CD4-positive, alpha-beta T cell treated with Interleukin-15 for 1 hour (primary cell): ENCODE measurements at places on chromosomes 13 and 19.

DNA sequence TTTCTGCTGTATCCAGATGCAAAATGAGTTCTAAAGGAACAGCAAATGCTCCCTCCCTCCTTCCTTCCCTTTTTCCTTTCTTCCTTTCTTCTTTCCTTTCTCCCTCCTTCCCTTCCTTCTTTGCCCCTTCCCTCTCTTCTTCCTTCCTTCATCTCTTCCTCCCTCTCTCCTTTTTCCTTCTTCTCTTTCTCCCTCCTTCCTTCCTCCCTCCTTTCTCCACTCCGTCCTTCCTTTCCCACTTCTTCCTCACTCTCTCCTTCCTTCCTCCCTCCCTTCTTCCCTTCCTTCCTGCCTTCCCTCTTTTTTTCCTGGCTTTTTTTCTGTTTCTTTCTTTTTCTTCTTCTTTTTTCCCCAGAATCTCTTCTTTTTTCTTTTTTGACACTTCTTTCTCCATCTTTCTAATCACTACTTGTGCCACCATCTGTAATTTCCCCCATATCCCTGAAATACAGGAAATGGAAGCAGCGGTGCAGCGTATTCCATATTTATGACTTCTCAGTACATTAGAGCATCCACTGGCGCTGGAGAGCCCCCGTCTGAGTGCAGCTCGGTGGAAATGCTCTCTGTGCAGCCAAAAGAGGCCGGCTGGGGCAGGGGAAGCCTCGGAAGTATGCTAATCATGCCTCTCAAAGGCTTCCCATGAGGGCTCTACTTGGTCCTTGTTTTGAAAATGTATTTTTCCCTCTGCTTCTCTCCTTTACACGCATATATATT is 275.6 kb downstream of the TSHZ3 start:
- DNase-seq: no peak

DNA sequence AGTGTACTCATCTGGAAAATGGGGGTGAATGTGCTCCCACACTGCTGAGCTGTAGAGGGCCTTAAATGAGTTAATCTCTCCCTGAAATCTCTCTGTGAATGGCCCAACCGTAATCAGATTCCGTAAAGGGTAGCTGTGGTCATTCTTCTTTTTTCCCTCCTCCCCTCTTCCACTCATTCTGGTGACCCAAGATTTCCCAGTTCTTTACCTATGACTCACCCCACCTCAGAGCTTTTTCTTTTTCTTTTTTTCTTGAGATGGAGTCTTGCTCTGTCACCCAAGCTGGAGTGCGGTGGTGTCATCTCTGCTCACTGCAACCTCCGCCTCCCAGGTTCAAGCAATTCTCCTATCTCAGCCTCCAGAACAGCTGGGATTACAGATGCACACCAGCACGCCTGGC is 33.3 kb upstream of the MUC16 start:
- DNase-seq: no peak

DNA sequence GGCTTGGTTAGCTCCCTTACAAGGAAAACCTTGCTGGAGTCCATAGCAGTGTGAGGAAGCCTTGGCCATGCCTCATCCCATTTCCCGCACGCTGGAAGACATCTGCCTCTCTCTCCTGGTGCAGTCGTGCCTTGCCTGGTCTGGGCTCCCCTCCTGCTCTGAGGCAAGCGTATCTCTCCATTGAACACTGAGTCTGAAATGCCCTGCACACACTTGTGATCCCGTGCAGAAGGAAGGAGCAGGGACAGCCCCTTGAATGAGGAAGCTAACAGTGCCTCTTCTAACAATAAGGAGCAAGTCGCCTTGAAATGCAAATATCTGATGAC is 407 bp upstream of the ZNF440 start:
- no peak for DNase-seq

- no peak for DNase-seq
Measured at GRCh38 chr19:38597075-38597474, 20.7 kb downstream of the MAP4K1 start.

DNA sequence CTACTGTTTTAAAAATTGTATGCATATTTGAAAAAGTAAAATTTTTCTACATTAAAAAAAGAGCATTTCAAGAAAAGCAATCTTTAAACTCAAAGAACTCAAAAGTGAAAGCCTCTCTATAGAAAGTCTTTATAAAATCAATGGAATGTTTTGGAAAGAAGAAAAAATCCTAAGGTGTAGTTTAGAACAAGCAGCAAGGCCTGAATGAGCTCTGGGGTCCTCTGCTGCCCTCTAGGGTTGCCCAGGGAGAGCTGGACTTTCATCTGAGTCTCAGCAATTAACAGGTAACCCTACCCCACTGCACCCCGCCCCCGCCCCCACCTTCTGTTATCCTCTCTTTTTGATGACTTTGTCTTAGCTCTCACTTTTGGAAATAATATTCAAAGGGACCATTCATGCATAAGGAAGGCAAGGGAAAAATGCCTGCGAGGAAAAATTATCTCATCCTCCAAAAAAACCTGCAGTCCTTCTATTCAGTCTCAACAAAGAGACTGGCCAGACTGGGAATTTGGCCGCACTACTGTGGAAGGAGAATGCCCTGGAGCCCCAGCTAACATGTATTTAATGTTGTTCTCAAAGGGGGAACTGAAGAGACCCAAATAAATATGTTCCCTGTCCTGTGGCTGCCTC is 24.1 kb downstream of the SLC25A30 start:
- peak; percentile 29 for DNase-seq

- DNase-seq: no peak
Measured at GRCh38 chr13:18921063-18921462, 260.6 kb downstream of the TUBA3C start.

GRCh38 chr13:113207890-113208420 is 514 bp downstream of the PCID2 start:
- DNase-seq: no peak

DNA sequence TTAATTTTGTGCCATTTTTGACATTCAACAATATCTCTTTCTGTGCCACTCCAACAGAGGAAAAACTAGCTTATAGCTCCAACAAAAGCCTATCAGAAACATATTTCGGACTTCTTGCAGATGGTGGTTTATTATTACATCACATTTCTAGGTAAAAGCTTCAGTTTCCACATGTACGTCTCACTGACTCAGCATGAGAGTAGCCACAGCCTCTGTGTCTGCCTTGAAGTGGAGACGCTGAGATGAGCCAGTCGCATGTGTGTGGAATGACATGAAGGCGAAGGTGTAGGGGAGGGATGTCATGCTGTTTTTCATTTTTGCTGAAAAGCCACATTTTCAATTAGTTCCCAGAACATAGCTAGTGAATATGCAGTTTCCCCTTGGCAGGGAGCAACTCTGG is 598.6 kb downstream of the EFNB2 start:
- no peak for DNase-seq

GRCh38 chr13:91464336-91464735 is 65.9 kb downstream of the GPC5 start:
- no peak for DNase-seq

DNA sequence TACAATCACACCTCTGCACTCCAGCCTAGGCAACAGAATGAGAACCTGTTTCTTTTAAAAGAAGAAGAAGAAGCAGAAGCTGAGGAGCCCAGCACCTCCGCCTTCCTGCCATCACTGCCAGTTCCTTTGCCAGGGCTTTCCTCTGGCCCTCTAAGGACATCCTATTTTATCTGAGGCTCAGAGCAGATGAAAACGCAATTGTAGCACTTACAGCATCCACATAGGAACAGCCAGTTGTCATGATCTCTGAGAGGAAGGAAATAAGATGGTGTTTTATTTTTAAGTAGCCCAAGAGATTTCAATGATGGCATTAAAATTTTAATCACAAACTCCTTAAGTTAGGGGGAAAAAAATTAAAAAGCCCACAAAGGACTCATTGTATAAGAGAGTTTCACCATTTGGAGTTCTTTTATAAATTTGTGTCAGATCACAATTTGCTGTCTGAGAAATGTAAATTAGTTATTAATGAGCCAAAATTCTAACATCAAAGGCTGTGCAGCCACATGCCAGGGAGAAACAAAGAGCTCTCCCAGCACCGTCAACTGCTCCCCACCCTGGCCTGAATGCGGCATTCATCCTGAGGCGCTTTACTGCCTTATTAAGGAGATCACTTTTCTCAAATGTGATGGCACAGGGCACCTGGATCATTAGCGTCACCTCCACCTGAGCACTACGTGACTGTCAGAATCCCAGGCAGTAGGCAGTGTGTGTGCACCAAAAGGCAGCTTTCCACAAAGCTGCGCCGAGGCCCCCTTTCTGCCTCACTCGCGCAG is 393.0 kb downstream of the FOXO1 start:
- no peak for DNase-seq

DNA sequence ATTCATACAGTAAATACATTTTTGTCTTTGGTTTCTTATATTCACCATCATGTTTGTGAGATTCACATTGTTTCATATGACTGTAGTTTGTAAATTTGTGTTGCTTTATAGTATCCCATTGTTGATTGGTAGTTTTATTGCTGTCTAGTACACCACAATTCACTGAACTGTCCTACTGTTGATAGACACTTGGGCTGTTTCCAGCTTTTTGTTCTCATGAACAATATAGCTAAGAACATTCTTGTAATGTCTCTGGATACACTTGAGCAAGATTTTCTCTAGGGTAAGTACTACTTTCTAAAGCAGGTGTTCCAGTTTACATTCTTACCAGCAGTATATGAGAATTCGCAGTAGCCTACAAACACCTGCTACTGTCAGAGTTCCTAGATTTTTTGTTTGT is 37.8 kb downstream of the SKA3 start:
- DNase-seq: no peak

DNA sequence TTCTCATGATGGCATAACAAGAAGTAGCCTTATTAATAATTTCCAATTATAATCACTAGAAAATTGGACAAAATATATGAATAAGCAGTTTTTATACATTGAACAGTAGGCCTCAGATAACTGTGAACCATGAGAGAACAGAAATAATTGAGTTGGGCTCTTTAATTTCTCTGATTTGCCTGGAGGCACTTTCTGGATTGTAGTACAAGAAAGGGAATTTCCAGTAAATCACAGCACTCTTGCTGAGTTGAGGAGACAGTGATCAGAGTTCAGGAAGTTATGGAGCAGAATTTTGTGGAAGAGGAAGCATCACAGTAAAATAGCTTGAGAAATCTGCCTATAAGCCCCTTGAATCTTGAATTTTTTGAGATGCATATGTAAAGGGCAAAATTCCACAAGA is 216.2 kb downstream of the MAB21L1 start:
- no peak for DNase-seq

DNA sequence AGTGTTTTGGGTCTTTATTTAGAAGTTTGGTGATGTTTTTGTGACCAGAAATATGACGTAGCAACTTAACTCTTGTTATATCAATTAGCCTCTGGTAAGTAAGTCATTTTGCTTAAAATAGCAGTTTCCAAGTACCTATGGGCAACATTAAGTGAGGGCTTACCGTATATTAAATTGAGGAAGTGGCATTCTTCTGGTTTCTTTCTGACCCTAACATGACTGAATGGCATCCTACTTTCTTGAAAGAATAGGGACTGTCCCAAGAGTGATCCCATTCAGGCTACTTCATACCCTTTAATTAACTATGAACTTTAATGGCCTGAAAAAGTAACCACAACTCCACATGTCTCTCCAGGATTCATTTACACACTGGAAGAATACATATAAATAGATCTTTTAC is 106.6 kb downstream of the MZT1 start:
- DNase-seq: no peak

- DNase-seq: no peak
Measured at GRCh38 chr19:10352764-10353671, 13.6 kb upstream of the ICAM3 start.

DNA sequence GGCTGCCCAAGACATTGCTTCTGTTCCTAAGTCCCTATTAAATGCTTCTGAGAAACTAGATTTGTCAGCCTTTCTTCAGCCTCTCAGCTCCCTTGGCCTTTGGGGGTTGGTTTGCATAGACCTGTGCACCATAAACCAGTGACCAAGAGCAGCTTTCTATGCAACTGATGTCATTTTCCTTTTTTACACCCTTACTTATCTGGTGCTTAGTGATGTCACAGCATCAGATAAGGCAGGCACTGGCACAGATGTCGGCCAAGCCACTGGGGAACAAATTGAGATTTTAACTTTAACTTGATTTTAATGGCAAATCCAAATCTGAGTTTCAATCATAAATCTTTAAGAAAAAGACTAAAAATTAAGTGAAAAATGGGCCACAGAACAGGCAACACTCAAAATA is 59.8 kb downstream of the RUBCNL start:
- DNase-seq: no peak

GRCh38 chr13:80382576-80382975 is 41.6 kb upstream of the SPRY2 start:
- no peak for DNase-seq

DNA sequence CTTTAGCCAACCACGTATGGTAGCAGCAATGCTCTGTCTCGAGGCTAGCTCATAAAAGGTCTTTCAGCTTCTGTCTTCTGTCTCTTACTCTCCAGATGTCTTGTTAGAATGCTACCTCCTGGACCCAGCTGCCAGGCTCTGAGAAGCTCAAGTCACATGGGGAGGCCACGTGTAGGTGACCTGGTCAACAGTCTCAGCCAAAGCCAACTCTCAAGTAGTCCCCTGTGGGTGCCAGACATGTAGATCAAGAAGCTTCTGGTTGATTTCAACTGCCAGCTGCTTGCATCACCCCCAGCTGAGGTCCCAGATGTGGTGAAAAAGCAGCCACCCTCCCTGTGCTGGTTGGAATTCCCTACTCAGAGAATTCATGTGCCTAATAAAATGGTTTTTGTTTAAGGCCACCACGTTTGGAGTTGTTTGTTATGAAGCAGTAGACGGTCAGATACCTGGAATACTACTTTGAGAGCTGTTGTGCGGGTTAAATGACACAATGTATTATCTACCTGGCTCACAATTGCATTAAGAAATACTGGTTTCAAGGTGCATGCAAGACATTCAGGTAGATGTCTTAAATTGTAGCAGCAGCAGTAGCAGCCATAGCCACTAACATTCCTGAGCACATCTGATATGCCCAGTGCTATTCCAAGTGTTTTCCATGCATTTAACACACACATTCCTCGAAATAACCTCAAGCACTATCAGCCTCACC is 131.0 kb upstream of the RFC3 start:
- DNase-seq: no peak
